ENCODE measurements at places on chromosomes 7 and 10. TPM values are rescaled to one million over a fixed set of nuclear protein-coding genes. Genes with fewer than 3 reads are reported as not detected.
A peak's percentile ranks its signal among the peaks of the same experiment; 100 is the strongest.

- no peak for DNase-seq
Observed at GRCh38 chr10:133277277-133277992, 767 bp upstream of the ADAM8 start.

- no peak for DNase-seq
Observed at GRCh38 chr10:69464801-69465401, 13.6 kb downstream of the TSPAN15 start.

DNA sequence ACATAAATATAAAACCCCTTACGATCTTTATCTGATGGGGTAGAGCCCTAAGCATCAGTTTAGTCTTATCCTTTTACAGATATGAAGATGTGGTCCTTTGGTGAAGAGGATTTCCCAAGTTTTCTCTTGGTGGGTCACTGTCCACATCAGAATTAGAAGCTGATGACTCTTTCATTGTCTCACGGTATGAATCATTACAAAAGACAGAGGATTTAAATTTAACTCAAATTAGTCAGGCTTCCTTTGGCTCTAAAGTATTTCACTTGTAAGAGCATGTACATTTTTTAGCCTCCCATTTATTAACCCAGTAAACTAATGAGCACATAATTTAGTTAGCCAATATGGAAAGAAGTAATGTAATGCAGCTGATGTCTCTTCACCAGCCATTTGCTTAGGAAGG lies 49.9 kb upstream of the TMEM26 start:
- DNase-seq = no peak

DNA sequence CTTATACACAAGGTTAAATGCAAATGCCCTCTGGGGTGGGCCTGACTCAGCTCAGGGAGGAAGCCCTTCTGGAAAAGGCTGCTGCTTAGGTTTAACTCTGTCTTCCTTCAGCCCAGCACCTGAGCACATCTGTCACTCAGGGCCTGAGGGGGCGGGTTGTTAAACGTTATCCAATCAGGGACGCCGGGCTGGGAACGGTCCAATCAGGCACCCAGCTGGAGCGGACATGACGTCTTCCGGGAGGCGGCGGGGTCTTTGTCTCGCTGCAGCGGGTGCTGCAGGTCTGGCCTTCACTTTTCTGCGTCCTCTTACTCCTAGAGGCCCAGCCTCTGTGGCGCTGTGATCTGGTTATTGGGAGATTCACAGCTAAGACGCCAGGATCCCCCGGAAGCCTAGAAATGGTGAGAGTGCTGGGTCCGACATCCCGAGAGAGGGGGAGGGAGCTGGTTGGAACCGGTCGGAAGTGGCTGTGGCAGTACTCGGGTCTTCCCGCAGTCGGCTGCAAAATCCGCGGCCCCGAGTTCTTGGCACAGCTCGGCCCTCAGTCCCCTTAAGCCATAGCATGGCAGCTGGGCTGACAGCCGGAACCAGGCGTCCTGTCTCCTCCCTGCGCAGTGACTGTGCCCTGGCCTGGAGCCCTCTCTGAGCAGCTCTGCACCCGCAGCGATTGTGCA lies at the start of gene ZNF138:
Gene ZNF138, plus strand, starts transcription at position 258 of the 674 bp plus-strand sequence. Its CDS starts 141 bp downstream, at position 399.
- DNase-seq = peak; percentile 96

DNA sequence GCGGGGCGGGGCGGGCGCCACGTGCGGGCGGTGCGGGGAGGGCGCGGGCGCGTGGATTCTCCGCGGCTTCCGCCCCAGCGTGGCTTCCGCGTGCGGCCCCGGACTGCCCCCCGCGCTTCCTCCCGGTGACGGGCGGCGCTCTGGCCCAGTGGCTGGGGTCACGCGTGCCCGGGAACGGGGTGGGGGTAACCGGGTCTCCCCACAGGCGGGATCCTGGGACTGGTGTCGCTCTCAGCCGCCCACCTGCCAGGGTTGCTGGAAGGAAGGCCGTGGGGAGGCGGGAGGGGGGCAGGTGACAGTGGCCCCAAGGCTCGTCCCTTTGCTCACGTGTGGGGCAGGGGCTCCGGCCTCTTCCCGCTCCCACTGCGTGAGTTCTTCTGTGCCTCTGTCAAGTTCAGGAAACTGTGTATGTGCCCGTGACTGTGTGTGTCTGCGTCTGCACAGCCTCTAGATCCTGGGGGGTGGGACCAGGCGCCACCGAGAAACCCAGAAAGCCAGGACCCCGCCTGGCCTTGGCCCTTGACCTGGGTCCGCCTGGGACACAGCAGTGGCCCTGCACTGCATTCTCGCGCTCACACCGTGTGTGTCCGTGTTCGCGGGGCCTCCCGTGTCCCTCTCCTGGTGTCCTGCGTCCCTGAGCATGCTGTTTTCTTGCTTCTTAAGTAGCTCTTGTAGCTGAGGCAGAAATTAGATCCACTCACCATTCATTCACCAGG lies 919 bp downstream of the MAFK start:
- no peak for DNase-seq

- no peak for DNase-seq
Observed at GRCh38 chr7:29147821-29148220, 1.5 kb upstream of the CPVL start.

GRCh38 chr10:52897162-52897561 lies 124.6 kb upstream of the MBL2 start:
- no peak for DNase-seq

- no peak for DNase-seq
Observed at GRCh38 chr7:23349484-23350157, 50.5 kb downstream of the MALSU1 start.

DNA sequence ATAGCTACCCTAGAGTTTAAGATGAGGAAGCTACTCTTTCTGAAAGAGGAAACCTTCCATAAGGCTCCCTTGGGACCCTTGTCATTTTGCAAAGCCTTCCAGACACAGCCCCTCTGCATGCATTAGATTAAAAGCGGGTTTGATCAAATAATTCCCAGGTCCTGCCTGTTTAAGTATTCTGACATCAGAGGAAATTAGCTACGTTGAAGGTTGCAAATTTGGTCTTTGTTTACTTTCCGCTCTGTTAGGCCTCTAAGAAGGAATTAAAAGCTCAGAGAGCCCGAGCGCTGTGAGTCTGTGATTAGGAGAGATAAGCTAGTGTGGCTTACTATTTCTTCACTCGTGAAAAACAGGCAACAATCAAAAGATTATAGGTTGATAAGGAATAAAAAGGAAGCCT lies 1.4 kb upstream of the THSD7A start:
- no peak for DNase-seq

DNA sequence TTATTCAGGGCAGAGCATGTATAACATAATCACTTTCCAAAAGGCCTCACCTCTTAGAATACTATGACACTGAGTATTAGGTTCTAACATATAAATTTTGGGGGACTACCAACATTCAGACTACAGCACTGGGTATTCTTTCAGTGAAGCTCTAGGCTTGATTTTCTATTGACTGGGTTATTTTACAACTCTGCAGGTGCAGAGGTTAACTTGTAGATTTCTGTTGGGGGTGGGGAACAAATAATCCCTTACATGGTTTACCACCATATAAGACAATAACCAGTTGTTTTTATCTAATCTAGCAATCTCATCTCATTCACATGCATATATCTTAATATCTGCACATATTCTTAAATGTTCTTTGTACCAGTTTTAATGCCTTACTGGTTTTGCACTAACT lies 73.9 kb downstream of the ATE1 start:
- no peak for DNase-seq

- no peak for DNase-seq
Observed at GRCh38 chr10:43912469-43912868, 263.8 kb upstream of the ZNF32 start.

- DNase-seq = no peak
Observed at GRCh38 chr10:1467334-1468076, 269.8 kb downstream of the ADARB2 start.

GRCh38 chr7:99674995-99675742 lies 4.6 kb downstream of the CYP3A5 start:
- DNase-seq = no peak

DNA sequence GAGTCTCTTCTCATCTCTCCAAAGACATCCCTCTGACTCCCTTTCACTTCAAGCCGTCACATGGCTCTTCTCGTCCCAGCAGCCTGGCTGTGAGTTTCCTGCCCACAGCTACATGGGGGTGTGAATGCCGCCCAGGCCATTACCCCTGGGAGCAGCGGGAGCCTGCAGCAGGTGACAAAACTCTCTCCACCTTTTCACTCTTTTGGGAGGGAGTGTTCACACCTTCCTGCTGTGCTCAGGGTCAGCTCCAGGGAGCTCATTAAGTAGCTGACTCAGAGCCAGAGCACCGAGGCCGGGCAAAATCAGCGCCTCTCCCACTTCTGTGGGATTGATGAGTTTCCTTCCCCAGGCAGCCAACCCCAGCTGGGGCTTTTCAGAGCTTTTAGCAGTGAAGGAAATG lies 271.3 kb downstream of the TYW1 start:
- DNase-seq = no peak

GRCh38 chr7:123480107-123480506 lies 54.3 kb downstream of the IQUB start:
- no peak for DNase-seq

GRCh38 chr7:124202546-124202945 lies 169.7 kb upstream of the TMEM229A start:
- no peak for DNase-seq

DNA sequence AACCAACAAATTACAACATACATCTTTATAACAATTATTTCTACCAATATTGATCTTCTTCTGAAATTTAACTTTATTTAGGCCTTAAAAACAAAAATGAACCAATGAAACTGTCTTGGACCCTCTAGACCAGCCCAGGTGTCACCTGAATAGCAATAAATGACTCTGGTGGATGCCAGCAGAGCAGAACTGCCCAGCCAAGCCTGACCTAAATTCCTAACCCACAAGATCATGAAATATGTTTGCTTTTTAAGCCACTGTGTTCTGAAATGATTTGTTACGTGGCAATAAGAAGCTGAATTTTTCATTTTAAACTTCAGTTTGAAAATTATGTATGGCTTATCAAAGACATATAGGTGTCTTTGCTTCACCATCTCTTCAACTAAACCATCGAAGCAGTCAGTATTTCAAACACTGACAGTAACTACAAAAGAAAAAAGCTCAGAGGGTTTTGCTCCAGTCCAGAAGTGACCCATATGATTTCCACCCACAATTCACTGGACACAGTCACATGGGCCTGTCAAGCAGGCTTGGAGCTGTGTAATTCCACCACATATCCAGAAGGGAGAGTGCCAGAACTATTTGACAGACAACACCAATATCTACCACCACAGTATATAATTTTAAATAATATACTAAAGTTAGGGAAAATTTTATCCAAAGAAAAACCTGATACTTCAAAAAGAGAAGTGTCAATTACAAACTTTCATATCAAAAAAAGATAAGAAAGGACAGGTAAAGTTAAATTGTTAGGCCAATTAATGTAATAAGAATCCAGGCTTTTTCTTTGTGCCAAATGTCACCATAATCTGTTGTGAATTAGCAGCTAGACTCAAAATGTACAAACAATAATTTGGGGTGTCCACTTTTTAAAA lies 94.5 kb downstream of the KMT2C start:
- DNase-seq = no peak

DNA sequence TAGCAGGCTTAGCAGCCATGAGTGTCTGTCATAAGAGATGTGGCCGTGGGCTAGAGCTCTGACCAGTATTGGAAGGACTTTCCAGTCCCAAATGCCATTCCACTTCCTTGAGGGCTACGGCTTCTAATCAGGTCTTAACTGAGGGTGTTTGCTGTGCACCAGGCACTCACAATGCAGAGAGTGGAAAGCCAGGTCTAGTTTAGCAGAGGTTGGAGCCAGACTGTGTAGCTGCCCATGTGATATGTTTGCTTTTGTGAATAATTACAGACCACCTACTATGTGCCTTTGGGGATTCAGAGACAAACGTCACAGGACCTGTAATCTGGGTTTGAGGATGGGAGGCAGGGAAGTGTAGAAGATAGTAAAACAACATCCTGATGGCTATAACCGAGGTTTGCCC lies 79.8 kb downstream of the WDFY4 start:
- DNase-seq = no peak

GRCh38 chr7:70285854-70286253 lies 687.6 kb downstream of the AUTS2 start:
- no peak for DNase-seq

DNA sequence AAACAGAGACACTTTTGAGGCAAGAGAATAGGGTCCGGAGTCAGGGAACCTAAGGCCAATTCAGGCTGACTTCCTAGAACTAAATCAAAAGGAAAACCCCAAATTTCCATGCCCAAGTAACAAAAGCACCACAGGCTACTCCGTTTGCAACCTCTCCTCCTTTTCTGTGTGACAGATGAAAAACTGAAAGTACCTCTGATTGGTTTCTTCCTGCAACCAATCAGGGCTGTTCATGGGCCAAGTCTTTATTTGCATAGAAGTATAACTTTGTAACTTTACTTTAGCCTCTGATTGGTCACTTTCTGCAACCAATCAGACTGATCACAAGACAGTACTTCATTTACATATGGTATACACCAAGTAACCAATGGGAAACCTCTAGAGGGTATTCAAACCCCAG lies 239.9 kb upstream of the KCND2 start:
- no peak for DNase-seq

- peak; percentile 16 for DNase-seq
Observed at GRCh38 chr10:128943111-128943510, 523.9 kb upstream of the MGMT start.

GRCh38 chr7:51045319-51046102 lies 262.8 kb upstream of the GRB10 start:
- DNase-seq = no peak

DNA sequence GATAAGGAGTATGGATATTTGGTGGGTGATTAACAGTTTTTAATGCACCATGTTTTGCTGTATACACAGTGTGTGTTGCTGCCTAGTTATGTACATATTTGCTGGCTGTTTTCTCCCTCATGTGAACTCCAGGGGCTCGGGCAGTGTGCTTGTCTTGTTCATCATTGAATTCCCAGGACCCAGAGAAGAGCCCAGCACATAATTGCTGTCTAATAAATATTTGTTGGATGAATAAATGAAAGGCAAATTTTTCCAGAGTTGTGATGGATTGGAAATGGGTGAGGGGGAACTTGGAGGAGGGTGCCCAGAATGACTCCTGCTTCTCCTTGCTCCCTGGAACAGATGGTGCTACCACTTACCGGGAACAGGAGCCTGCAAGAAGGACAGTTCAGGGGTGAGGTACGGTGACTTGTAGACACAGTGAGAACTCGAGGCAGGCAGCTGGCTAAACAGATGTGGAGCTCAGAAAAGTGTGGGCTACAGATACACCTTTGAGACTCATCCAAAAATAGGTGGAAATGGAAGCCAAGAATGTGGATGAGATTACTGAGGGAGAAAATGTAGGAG lies 586.8 kb upstream of the MGMT start:
- no peak for DNase-seq

CTAGE4 gene
- total RNA-seq = 0.31 TPM

EBF3 gene
- total RNA-seq = 0.31 TPM

NCF1 gene
- total RNA-seq = not detected

SEMA3D gene
- 4.4 TPM for total RNA-seq

HOXA5 gene
- not detected for total RNA-seq

HABP2 gene
- total RNA-seq = 0.31 TPM

ATG9B gene
- 1.9 TPM for total RNA-seq

RNF148 gene
- total RNA-seq = 0.78 TPM

GBX1 gene
- total RNA-seq = not detected

PNLIPRP3 gene
- total RNA-seq = not detected

CUBN gene
- total RNA-seq = 2.3 TPM

OR9A4 gene
- total RNA-seq = 0.31 TPM

TRRAP gene
- 23.6 TPM for total RNA-seq

PDZD7 gene
- total RNA-seq = 4.5 TPM

C7orf57 gene
- total RNA-seq = 0.78 TPM
